ENCODE measurements at places on chromosomes 6 and 20.

GRCh38 chr6:145562771-145563615 is 172.3 kb downstream of the EPM2A start:
- no peak for DNase-seq

GRCh38 chr6:68159433-68159832 is 475.6 kb upstream of the ADGRB3 start:
- no peak for DNase-seq

- no peak for DNase-seq
These were observed 221.7 kb upstream of the ECI2 start for GRCh38 chr6:4356899-4357659.

DNA sequence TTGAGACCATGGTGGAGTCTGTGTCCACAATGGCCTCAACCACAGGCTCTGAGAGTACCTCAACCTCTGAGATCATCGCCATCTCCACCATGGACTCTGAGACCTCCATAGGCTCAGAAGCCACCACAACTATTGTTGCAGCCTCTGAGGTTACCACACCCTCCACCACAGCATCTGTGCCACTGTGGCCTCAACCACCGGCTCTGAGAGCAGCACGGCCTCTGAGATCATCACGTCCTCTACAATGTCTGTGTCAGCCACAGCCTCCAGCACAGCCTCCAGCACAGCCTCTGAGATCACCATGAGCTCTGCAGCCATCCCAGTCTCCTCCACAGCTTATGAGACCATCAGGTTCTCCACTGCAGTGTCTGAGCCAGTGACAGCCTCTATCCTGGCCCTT is 19.4 kb upstream of the MUC21 start:
- no peak for DNase-seq

DNA sequence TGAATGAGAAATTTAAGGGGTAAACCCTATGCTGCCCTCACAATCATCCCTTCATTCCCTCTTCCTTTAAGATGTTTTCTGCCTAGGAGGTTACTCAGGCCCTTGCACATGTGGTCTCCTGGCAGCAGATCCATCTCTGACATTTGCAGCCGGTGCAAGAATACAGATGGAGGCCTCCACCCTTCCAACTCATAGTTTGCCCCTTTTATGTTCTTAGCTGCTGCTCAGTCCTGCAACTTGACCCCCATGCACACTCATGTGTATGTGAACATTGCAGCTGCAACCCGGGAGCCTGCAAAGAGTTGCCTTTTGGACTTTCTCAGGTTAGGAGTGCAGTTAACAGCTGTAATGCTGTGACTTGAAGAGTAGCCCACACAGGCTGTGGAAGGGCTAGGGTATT is 131.9 kb upstream of the SGK1 start:
- DNase-seq = no peak

DNA sequence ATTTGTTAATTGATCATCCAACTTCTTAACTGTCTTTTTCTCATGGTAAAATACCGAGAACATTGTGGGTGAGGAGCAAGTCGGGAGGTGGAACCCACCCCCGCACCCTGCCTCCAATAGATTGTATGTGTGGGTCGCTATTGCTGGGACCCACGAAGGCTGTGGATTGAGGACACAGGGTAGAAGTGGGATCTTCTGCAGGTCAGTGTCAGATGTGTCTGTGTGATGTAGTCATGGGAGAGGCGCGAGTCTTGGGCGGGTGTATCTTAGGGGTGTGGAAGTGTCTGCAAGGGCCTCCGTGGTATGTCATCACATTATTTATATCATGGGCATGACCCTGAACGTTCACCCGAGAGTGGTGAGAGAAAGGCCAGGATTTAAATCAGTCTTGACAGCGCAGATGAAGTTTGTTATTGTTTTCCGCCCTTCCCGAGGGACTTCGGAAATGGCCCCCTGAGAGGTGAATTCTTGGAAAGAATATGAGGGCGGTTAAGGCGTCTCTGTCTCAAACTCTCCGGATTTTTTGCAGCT is 472 bp upstream of the PAQR8 start:
- no peak for DNase-seq

GRCh38 chr20:17688965-17689364 is 6.9 kb upstream of the RRBP1 start:
- no peak for DNase-seq

GRCh38 chr6:11194356-11195218 is 37.9 kb downstream of the NEDD9 start:
- no peak for DNase-seq

GRCh38 chr6:36963451-36964290 is 9.1 kb downstream of the PI16 start:
- DNase-seq = no peak

Measured in stimulated activated CD8-positive, alpha-beta memory T cell treated with anti-CD3 and anti-CD28 coated beads, Interleukin-15, amount 100 ng/mL, for 1 hour (primary cell).